ENCODE measurements at places on chromosomes 5 and 9.

DNA sequence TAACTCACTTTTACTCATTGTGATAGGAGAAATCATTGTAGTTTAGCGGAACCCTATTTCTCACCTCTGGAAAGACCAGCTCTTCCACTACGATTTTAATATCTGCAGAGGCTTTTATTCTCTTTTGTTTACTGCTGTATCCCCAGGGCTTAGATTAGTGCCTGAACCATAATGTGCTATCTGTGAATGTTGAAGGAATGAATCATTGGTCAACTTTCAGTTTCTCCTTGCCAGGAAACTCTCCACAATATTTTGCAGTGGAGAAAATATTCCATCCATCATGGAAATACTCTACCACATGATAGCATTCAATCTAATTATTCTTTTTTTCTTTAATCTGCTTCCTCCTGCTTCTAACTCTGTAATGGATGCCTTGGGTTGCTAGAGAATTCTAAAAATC is 263.5 kb upstream of the PTPRD start:
- no peak for DNase-seq

DNA sequence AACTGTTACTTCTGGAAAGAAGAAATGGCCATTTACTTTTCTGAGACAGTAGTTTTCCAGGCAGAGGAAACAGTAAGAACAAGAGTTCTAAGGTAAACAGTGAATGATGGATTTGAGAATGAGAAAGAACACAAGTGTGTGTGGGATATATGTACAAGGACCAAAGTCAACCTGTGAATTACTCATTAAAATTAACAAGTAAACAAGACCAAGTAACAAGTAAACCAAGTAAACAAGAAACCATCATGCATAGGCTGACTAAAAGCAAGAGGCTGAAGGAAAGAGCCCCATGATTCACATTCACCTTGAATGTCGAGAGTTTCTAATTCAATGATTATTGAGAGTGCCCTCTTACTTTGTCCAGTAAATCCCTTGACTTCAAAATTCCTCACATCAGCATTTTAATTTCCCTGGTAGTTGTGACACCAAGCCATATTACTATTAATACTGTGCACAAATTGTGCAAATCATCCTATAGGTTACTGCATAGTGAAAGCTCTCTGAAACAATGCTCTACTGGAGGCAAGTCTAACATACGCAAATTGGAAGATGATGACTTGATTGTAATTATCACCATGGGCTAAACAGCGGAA is 9.8 kb upstream of the MARCOL start:
- DNase-seq = no peak

GRCh38 chr9:127731938-127732337 is 3.2 kb downstream of the TOR2A start:
- DNase-seq = no peak

- DNase-seq = no peak
These were observed 30.5 kb upstream of the HAPLN1 start for GRCh38 chr5:83751201-83751600.

- no peak for DNase-seq
These were observed 1967.1 kb upstream of the WWC1 start for GRCh38 chr5:166324372-166324771.

GRCh38 chr5:160366230-160366629 is 4.2 kb downstream of the C1QTNF2 start:
- DNase-seq = no peak

GRCh38 chr5:171762021-171762608 is 23.5 kb upstream of the SMIM23 start:
- DNase-seq = no peak

DNA sequence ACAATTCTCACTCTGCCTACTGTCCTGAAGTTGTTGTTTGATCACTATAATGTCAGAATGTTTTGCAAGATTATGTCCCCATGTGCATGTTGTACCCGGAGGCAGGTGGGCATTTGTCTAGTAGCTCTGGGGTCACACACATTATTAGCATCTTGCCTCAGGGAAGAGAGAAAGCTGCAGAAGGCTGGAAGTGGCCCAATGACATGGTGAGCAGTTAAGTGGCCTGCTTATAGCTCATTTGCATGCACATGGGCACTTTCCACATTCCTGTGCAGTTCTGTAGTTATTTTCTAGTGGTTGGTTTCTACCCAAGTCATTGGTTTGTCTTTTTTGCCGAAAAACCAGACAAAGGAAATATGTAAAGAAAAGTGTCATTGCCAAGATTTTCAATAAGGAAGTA is 80.9 kb downstream of the MAP1B start:
- DNase-seq = no peak

GRCh38 chr5:111425205-111425604 is 87.1 kb downstream of the STARD4 start:
- no peak for DNase-seq

GRCh38 chr9:136090768-136091581 is 4.1 kb downstream of the NACC2 start:
- no peak for DNase-seq

GRCh38 chr5:121189342-121190305 is 662.1 kb upstream of the FTMT start:
- no peak for DNase-seq

DNA sequence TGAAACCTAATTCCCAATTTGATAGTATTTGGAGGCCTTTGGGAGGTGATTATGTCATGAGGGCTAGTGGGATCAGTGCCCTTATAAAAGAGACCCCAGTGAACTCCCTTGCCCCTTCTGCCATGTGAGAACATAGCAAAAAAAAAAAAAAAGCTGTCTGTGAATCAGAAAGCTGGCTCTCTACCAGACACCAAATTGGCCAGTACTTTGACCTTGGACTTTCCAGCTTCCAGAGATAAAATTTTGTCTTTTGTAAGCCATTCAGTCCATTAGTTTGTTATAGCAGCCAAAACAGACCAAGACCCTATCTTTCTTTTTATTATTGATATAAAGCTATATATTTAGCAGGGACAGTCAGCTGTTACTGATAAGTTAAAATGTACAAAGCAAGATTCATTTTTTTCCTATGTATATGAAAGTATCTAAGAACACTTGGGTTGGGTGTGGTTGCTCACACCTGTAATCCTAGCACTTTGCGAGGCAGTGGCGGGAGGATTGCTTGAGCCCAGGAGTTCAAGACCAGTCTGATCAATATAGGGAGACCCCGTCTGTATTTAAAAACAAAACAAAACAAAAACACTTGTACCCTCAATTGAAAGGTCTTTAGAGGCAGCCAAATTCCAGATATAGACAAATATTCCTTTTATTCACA is 8.1 kb upstream of the C5orf24 start:
- DNase-seq = no peak

DNA sequence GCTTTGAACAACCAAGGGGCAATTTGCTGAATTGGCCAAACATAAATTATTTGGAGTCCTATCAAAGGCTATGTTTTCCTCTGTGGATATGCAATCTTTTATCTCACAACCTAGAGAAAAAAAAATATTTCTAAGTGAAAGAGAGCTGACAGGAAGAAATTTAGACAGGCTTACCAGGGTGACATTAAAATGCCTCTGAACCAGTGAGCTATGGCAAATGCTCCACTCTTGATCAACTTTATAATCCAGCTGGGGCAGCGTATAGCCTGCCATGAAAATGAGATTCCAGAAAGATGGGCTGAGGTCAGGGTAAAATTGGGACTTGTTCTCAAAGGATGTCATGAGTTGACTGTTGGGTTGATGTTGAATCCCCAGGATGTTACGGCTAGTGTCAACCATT is 399.3 kb upstream of the TRPC7 start:
- no peak for DNase-seq

- DNase-seq = no peak
These were observed 64.4 kb upstream of the PCAT7 start for GRCh38 chr9:94490465-94490864.

- no peak for DNase-seq
These were observed 392.2 kb upstream of the KLF4 start for GRCh38 chr9:107881626-107882300.

GRCh38 chr9:131642496-131643083 is 97.3 kb downstream of the PRRT1B start:
- no peak for DNase-seq

GRCh38 chr5:159104051-159104651 is 4.4 kb upstream of the EBF1 start:
- peak; percentile 67 for DNase-seq

DNA sequence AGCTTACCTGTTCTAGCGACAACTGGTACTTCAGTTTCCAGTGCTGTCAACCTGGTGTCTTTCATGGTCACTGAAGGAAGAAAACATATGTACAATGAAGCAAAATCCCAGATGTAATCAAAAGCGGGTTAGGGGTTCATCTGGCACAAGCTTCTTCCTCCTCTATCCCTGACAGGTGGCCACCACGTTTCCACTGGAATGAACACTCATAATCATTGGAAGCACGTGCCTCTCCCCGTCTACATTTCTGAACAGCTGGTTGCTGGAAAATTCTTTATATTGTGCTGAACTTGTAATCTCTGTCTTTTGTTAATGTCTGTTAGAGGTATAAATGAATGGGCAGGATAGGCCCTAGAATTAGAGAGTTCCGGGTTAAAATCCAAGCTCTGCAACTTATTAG is 9.4 kb downstream of the TSC1 start:
- no peak for DNase-seq

DNA sequence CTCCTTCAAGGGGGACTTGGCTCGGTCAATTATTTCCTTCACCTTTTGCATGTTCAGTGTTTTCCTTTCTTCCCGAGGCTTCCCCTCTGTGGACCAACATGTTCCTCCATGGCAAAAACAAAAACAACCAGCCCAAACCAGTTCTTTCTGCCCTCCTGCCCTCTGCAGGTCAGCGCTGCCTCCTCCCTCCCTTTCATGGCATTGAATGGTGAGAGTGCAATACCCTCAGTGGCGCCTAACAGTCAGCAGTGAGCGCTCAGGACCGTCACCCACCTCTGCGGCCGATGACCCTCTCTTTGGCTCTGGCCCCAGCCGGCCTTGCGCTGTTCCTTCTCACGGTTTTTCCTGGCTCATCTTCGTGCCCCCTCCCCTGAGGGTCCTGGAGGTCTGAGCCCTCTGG is 34.4 kb upstream of the GNE start:
- no peak for DNase-seq

- no peak for DNase-seq
These were observed 393 bp downstream of the SH3GLB2 start for GRCh38 chr9:129027685-129028191.

- no peak for DNase-seq
These were observed 115.6 kb downstream of the CETN3 start for GRCh38 chr5:90293931-90294330.

DNA sequence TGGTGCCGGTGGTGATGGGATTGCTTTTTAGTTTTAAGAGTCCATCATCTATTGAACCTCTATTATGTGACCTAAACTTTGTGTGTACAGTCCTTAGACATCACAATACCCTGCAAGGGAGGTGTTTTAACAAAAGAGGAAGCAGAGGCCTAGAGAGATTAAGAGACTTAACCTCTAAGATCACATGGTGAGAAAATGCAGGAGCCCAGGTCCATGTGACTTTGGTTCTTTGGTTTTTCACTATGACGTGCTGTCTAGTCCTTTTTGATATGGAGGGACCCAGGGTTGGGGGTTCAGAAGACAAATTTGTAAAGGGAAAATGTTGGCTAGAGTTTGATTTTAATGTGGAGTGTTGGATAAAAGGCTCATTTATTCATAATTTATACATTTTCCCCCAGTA is 34.1 kb upstream of the TRMT10B start:
- no peak for DNase-seq

- no peak for DNase-seq
These were observed 40.3 kb downstream of the NUP188 start for GRCh38 chr9:128987805-128988204.

DNA sequence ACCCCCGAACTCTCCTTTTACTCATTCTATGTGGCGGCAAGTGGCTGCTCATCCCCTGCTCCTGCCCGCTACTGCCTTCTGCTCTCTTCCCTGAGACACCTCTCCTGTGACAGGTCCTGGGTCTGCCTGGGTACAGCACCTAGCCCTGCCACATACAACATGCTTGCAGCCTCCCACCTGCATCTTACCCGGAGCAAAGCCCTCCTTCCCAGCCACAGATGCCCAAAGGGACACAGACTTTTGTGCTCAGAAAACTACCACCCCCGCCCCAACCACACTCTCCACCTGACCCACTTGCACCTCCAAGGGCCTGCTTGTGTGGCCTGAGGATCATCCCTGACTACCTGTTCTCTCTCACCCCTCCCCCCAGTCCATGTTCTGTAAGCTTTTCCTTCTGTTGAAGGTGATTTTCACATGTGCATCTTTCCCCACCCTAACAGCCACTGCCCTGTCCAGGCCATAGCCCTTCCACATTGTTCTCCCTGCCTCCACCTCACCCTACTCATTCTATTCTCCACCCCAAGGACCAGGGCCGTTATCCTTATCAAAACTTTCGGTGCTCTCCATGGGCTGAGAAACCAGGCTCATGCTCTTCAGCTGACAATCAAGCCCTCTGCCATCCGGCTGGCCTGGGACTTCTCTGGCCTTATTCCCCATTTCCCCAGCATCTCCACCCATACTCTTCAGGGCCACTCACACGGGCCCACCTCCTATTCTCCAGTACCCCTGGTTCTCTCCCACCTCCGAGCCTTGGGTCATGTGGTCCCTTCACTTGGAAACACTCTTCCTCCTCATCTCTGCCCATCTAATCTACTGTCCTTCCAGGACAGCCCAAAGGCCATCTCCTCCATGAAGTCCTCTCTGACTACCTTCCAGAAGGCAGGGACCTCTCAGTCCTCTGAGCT is 46.4 kb upstream of the ALDH1B1 start:
- no peak for DNase-seq

- DNase-seq = no peak
These were observed 71.0 kb downstream of the SH3PXD2B start for GRCh38 chr5:172383191-172383802.

DNA sequence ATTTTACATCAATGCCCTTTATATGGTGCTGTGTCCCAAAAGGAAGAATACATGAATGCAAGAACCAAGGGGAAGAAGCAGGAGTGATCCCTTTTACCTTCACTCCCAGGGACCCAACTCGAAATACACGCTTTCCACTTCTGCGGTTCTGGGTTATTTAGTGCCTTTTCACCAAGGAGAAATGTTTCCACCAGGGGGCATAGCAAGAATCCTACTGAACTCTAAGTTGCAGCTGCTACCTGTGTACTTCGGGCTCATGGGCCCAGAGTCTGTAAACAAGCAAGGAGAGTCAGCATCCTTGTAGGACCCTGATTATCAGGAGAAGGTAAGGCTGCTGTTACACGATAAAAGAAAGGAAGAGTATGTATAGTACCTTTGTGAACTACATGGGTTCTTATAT is 45.7 kb downstream of the DPYSL3 start:
- no peak for DNase-seq

DNA sequence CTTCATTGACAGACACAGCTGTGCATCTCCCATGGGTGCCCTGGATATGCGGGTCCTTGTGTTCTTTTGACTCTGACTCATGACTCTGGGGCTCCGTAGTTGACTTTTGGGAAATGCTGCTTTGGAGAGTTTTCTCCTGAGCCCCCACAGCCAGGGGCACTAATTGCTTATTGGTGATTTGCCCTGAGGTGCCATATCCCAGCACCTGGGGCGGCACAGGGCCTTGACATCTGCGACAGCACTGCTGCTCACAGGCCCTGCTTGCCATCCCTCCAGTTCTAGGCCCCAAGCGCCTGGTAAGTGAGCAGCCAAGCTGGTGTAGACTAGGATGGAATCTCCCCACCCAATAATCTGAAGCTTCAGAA is 75.1 kb downstream of the AMBP start:
- no peak for DNase-seq

GRCh38 chr5:90833753-90834152 is 275.2 kb downstream of the ADGRV1 start:
- DNase-seq = no peak
